ENCODE measurements at places on chromosomes 1 and 21.

- DNase-seq: no peak
These were observed 32.1 kb downstream of the LYST start for GRCh38 chr1:235834620-235835019.

DNA sequence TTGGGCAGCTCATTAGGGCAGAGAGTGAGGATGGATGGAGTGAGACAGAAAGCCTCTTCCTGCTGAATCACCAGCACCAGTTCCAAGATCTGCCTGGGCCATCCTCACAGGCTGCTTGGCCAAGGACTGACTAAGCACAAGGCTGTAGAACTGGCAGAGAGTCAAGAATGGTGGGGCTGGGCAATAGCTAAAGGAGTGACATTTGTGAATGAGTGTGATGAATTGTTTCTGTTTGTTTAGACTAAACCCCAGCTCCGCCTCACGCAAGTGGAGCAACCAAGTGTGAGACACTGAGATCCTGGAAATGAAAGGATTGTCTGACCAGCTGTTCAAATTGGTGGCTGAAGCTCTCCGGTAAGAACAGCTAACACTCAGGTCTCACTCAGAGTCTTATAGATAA is 38.6 kb downstream of the BRINP2 start:
- DNase-seq: no peak

- no peak for DNase-seq
These were observed 15.8 kb downstream of the RNF223 start for GRCh38 chr1:1058088-1058905.

DNA sequence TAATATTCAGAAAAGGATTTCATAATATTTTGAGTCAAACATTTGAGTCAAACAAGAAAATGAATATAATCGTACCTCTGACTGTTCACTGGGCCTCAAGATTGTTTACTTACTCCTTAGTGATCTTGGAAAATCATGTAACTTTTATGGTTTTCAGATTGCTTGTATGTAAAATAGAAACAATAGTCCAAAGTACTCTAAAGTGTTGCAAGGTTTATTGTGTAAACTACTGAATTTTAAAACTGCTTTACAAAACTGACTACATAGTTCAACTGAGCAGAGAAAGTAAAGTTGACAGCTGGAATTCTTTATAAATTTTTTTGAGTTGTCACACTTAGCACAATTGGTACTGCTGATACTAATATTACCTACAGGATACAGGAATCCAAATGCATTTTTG is 931.0 kb downstream of the NCAM2 start:
- no peak for DNase-seq

- no peak for DNase-seq
These were observed 76.0 kb downstream of the MAN1C1 start for GRCh38 chr1:25692560-25692959.

DNA sequence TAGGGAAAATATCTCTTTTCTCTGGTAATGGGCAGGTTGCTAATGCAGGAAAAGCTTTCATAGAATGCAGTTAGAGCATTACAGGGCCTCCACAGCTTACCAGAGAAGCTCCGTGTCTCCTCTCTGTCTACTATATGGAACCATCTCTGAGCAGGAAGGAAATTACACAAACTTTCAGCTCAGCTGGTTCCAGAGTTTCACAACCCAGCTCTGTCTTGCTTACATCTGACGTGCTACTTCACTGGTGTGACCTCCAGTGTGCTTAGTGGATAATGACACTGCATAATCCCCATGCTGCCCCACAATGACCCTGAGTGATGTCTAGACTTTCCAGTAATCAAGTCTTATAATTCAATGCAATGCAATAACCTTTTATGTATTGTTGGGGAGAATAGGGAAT is 4.3 kb upstream of the FGGY start:
- no peak for DNase-seq

GRCh38 chr1:226002667-226003501 is 3.7 kb upstream of the SDE2 start:
- DNase-seq: no peak

DNA sequence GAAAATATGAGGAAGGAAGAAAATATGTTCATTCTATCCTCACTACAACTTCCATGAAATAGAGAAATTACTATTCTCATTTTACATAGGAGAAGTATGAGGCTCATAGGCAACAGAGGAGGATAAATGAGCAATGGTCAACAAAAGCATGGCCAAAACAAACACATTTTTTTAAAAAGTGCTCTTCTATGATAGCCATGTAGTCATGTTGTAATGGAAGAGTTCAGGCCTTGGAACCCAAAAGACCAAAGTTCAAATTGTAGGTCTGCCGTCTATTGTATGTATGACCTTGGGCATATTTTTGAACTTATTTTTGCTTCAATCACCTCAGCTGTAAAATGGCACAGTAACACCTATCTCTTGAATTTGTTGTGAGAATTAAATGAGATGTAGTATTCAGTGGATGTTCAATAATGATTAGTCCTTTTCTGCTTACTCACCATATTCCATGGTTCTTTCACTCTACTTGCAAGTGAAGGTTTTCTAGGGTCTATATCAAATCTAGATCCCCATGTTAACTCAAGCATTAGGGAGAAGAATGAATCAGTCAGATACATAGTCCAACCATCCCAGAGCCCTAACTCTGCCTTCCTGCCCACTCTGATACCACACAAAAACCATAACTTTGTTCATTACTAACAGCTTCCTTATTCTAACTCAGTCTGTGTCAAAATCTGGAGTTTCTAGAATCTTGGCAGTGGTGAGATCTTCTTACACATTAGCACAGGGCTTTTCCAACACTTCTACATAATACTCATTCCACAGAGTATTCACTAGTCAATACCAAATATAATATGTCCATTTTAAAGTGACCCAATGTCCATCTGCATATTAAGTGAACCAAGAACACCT is 353.2 kb downstream of the PLPP3 start:
- no peak for DNase-seq

DNA sequence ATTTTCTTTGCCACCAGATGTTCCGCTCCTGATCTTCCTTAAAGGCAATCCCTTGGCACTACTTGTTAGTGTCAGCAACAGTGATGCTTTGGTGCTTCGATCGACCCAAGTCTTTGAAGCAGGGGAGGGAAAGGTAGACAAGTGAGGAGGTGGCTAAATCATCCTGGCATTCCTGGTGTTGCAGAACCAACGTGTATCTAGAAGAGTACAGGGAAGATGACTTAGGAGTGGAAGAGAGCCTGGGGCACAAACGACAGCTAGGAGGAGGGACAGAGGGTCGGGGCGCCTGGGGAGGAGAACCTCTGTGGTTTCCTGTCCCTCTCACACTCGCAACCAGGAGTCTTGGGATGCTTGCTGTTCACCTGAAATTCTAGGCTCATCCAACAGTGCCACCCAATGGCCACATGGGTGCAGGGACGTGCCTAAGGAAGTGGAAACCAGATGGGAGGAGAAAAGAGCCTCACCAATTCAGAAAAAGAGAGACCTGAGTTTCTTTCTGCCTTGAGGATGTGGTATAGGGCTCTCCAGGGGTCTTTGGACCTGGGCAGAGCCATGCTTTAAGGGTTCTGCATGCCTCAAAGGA is 9.5 kb upstream of the KCNA2 start:
- DNase-seq: no peak

DNA sequence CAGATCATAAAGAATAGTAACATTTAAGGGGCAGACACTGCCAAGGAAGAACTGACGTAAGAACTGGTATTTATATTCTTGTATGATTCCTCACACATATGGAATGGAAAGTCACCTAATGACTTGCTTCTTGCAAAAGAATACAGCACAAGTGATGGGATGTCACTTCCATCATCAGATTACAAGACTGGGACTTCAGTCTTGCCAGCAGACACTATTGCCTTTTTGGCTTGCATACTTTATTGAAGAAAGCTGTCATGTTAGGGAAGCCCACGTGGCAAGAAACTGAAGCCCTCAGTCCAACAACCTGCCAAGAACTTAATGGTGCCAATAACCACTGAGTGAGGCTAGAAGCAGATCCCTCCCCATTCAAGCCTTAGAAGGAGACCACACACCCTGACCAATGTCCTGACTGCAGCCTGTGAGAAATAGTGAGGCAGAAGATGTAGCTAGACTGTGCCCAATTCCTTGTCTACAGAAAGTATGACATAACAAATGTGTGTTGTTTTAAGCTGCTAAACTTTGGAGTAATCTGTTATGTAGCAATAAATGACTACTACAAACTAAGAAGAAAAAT is 12.0 kb downstream of the EGLN1 start:
- DNase-seq: no peak

DNA sequence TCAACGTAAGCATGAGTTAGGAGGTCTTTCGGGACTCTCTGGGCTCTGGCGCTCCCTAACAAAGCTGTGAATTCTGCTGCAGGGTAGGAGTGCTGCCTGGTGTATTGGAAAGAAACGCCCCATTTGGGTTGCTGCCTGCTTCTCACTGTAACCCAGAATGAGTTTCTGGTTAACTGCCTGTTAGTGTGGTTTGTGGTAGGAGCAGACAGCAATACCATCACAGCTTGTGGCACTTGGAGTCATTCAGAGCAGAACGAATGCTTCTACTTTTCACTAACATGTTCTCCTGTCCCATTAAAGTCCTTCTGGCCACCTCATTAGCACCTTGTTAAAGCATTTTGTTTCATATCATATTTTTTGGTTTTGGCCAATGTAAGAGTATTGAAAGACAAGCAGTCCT is 18.1 kb downstream of the MAP3K7CL start:
- DNase-seq: no peak

GRCh38 chr1:96116731-96117130 is 604.9 kb upstream of the PTBP2 start:
- DNase-seq: no peak

- DNase-seq: no peak
These were observed 89.9 kb downstream of the FOXD2 start for GRCh38 chr1:47527653-47528272.

- DNase-seq: no peak
These were observed 92.2 kb downstream of the DYRK1A start for GRCh38 chr21:37458669-37459276.

- DNase-seq: no peak
These were observed 11.1 kb downstream of the KRTAP19-1 start for GRCh38 chr21:30468900-30469714.

DNA sequence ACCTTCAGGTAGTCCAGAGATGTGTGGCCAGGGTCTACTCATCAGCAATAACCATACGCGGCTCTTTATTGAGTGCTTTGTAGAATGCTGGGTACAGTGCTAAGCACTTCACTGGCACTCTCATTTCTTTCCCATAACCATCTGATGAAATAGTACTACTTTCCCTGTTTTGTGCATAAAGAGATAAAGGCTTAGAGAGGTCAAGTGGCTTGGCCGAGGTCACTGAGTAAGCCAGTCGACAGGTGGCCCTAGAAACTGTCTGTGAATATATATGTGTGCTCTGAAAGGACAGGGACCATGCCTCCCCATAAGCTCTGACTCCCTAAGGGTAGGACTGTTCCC is 52.8 kb downstream of the NENF start:
- no peak for DNase-seq

- DNase-seq: no peak
These were observed 191.9 kb downstream of the RERE start for GRCh38 chr1:8625491-8625890.

GRCh38 chr1:156659988-156660751 is 17.0 kb downstream of the NES start:
- peak; percentile 92 for DNase-seq

DNA sequence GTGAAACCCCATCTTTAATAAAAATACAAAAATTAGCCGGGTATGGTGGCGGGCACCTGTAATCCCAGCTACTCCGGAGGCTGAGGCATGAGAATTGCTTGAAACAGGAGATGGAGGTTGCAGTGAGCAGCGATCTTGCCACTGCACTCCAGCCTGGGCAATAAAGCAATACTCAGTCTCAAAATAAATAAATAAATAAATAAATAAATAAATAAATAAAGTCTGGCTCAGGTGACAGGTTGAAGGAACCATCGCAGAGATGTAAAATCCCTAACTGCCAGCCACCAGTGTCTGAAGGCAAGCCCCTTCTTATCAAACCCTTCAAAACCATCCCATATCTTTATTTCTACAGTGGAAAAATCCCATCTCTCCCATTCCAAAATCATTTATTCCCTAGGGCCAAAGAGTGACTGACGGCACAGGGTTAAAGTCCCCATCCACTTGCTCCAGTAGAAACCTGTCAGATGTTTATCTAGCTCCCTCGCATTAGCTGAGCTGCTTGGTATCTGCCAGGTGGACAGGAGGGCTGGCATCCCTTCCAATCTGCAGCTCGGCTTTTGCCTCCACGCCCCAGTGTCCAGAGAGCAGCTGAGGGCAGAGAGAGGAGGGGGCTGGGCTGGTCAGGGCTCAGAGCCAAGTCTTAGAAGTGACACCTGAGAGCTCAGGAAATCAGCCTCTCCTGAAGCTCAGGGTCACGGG is 5.0 kb downstream of the CSRP1 start:
- no peak for DNase-seq

GRCh38 chr1:54375712-54376429 is 30.3 kb downstream of the SSBP3 start:
- DNase-seq: no peak

GRCh38 chr1:226060427-226060826 is 2.1 kb upstream of the H3-3A start:
- no peak for DNase-seq

DNA sequence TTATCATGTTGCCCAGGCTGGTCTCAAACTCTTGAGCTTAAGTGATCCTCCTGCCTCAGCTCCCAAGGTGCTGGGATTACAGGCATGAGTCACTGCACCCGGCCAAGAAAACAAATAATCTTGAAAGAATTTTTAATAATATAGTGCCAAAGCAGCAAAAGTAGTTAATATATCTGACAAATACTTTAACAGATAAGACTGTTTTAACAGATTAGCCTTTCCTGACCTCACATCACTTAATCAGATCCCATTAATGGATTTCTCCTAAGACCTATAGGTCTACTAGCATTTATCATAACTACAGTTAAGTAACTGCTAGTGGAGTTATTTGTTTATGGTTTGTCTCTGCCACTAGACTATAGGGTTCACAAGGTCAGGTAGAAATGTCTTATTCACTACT is 61.1 kb upstream of the HP1BP3 start:
- DNase-seq: no peak

DNA sequence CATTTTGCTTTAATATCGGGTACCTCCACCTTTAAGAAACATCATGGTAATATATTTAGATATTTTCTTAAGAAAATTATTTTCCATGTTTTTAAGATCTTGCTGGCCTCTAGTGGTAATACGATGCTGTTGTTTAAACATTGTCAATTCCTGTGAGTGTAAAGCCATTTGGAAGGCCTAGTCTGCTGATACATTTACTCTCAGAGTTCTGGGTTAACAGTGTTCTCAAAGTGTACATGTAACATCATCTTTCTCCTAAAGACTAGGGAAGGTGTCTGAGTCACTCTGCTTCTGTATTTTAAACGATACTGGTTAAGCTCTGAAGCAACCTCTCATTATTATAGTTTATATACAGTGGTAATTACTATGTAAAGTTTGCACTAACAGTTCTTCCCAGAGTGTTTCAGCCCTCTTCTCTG is 189.1 kb downstream of the RASAL2 start:
- DNase-seq: no peak

GRCh38 chr1:244165701-244166100 is 114.6 kb downstream of the ZBTB18 start:
- no peak for DNase-seq

Data from stimulated activated CD8-positive, alpha-beta memory T cell treated with anti-CD3 and anti-CD28 coated beads, Interleukin-7, amount 100 ng/mL, for 24 hours (primary cell).